ENCODE measurements at places on chromosomes 4 and X.
A peak's percentile ranks its signal among the peaks of the same experiment; 100 is the strongest.

GRCh38 chr4:112540695-112541094, 24.7 kb upstream of the NEUROG2 start:
- no peak for DNase-seq

- no peak for DNase-seq
These were observed 5.2 kb upstream of the SCFD2 start for GRCh38 chr4:53371049-53371448.

DNA sequence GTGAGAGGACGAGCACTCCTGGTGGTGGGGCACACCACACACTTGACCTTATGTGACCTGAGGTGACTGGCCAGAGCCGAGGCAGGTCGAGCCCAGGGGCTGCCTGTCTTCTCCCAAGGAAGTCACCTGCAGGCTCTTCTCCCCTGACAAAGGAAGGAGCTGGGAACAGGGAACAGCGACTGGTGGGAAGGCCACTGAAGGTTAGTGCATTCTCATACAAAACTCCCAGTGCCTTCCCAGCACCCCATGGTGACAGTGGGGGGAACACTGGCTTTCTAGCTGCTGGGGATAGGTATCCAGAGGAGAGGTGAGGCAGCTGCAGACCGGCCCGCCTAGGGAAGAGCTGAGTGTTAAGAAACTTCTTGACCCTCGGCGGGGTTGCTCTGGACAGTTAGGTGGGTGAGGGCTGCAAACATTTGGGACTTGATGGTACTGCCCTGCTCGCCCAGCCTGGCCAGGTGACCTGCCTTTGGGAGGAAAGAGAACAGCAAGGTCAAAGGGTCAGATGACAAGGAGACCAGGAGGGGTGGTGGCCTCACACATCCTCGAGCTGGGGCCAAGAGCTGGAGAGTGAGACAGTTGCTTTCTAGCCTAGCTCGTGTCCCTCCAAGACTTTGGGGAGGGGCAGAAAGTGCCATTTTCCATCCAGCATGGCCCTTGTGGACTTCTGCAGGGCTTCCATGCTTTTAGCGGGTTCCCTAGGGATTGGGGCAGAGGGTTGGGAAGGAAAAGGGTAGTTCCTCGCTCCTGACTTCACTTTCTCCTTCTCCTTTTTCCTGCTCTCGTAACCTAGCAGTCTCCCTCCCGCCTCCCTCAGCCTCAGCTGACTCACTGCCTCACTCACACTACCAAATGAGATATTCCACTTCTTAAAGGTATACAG, 2.7 kb downstream of the NALF2 start:
- peak; percentile 29 for DNase-seq

- peak; percentile 13 for DNase-seq
These were observed 54.6 kb downstream of the PROM1 start for GRCh38 chr4:16029262-16029661.

GRCh38 chr4:76611616-76612207, 176.7 kb downstream of the SHROOM3 start:
- peak; percentile 80 for DNase-seq

GRCh38 chrX:132741689-132742088, 216.7 kb downstream of the HS6ST2 start:
- DNase-seq, result peak; percentile 6

- no peak for DNase-seq
These were observed 3.0 kb upstream of the IRF2 start for GRCh38 chr4:184477201-184477999.

GRCh38 chr4:181957088-181957487, 286.1 kb upstream of the TENM3 start:
- peak; percentile 56 for DNase-seq

- DNase-seq, result no peak
These were observed 151.9 kb upstream of the RPS6KA3 start for GRCh38 chrX:20418379-20419150.

DNA sequence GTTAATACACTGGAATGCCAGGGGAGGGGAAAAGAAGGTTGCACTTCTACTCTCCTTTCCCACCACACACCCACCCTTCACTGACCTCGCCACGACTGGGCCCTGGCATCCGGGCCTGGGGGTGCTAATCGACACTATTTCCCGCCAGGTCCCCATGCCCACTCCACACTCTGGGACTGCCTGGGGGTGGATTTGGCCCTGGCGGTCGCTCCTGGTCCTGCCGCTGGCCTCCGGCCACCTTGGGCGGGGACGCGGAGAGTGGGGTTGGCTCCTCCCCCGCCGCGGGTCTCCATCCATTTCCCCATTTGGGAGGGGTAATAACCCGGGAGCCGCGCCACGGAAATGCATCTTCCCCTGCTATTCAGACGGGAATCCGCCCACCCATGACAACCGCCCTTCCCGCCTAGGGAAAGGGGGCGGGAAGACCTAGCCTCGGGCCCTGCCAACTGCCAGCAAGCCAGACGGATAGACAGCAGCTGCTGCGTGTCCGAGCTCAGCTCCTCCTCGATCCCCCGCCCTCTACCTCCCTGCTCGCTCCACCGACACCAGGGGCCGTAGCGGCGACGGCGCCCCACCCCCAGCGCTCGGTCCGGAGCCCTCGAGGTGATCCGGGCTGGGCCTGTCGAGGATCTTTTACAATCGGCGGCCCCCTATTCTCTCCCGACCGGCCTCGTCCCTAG, 78.1 kb downstream of the RLIM start:
- DNase-seq, result peak; percentile 82

DNA sequence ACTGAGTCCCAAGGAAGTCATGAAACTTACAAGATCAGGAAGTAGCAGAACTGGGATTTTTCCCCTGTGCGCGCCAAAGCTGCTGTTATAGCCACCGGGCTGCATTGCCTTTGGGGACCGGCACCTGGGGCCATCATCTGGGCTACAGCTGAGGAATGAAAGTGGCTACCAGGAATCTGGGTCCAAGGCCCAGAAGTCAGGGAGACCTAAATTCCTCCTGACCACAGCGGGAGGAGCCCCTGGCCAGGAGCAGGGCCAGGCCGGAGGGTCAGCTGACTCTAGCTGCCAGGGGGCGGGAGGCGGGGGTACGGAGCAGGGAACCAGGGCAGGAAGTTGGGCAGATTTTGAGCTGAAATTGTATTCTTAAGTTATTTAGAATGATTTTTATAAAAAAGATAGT, 242.4 kb downstream of the EVC2 start:
- no peak for DNase-seq

DNA sequence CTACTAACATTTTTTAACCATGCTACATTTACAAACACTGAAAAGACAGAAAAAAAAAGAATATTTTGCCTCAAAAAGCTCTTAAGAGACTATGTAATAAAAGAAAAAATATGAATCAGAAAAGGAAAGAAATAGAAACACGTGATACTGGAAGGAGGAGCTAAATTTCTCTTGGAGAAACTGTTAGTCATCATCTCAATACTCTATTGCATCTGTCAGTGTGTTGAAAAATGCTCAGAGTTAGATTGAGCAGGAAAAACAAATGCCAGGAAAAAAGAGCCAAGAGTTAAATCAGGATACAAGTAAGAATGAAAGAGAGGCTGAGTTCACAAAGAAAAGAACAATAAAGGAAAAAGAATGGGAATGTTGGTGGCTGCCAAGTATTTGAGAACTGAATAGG, 2.6 kb downstream of the RAB28 start:
- DNase-seq, result peak; percentile 70

GRCh38 chrX:22365460-22365859, 92.7 kb downstream of the CBLL2 start:
- DNase-seq, result peak; percentile 85

DNA sequence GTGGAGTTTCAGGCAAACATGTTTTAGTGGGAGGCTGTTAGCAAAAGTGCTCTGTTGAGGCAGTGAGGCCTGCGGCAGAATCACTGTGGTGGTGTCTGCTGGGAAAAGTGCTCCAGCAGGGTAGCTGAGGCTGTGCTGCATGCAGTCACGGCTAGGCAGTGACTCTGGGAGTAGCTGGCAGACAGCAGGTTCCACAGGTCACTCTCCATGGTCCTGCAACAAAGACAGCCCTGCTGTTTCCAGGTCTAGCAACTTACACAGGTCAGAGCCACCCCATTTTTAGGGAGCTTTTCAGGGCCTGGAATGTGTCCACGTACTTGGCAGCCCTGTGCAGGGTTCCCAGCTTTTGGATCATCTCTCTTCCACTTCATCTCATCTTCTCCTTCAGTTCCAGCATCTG, 184.3 kb downstream of the NAA11 start:
- DNase-seq, result peak; percentile 39
